Esophagus muscularis mucosa (tissue), 4 donors: ENCODE measurements at places on chromosomes 4 and X.
A peak's percentile ranks its signal among the peaks of the same experiment; 100 is the strongest.

- no peak for DNase-seq
These were observed at the start of gene TLR1 for GRCh38 chr4:38804654-38805295. Gene TLR1 (minus strand): TSS chr4:38804791. CDS start chr4:38798831, 5,960 bp downstream.

GRCh38 chr4:118888666-118889311 is at the start of gene SYNPO2:
Gene SYNPO2 (plus strand): TSS chr4:118888854. CDS start chr4:118889037, 183 bp downstream.
- peak; percentile 96 for DNase-seq

DNA sequence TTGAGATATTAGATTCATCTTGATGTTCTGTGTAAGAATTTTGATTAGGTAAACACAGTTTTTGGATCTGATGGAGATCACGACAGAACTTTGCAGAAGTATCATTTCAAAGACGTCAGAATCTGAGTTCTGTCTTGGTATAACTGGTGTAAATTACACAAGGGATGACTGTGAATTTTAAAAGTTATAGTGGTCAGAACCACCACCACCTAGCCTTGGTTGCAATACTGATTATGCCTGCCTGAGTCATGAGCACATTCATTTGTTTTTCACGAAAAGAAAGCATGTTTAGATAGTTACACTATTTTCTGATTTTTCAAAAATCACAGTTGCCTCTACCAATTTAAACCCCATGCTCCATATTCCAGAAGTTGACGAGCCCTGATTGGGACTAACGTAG is 54.8 kb downstream of the ZFX start:
- no peak for DNase-seq

GRCh38 chrX:11474576-11474975 is 181.4 kb downstream of the AMELX start:
- DNase-seq = no peak

DNA sequence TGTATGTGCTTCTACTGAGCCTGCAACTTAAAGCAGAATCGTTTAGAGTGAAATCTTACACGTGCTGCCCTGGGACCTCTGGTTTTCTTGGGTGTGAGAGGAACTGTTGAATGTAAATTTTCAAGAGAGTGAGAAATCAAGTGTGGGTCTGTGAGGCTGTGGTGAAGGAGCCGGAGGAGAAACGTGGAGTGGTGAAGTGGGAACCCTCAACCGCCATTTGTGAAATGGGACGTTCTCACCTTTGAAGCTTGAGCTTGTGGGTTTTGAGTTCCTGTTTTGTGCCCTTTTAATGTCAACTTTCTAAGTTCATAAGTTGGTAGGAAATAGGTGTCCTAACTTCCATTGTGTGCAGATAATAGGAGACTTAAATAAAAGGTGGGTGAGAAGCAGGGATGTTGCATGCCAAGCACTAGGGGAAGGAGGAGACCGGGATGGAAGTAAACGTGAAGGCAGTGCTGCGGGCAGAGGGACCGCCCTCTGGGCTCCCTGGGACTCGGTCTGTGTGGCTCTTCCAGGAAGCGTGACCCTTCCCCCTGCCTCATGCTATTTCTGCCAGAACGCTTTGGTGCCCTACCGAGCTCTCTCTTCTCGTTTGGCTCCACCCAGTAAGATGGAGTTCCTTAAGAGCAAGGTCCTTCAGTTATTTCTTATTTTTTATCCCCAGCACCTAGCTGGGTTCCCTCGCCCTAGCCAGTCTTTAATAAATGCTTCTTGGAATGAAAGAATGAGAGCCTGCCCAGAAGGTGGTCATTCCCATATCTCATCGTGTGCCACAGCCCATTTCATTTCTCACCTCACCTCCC is 56.0 kb downstream of the TMEM131L start:
- DNase-seq = no peak

GRCh38 chr4:78040431-78040830 is 16.7 kb upstream of the FRAS1 start:
- DNase-seq = no peak

GRCh38 chrX:155747520-155747919 is 133.6 kb upstream of the VAMP7 start:
- no peak for DNase-seq

- DNase-seq = no peak
These were observed 134.0 kb upstream of the SMAD1 start for GRCh38 chr4:145347684-145348083.

GRCh38 chrX:11579636-11580600 is 85.8 kb downstream of the ARHGAP6 start:
- DNase-seq = no peak

DNA sequence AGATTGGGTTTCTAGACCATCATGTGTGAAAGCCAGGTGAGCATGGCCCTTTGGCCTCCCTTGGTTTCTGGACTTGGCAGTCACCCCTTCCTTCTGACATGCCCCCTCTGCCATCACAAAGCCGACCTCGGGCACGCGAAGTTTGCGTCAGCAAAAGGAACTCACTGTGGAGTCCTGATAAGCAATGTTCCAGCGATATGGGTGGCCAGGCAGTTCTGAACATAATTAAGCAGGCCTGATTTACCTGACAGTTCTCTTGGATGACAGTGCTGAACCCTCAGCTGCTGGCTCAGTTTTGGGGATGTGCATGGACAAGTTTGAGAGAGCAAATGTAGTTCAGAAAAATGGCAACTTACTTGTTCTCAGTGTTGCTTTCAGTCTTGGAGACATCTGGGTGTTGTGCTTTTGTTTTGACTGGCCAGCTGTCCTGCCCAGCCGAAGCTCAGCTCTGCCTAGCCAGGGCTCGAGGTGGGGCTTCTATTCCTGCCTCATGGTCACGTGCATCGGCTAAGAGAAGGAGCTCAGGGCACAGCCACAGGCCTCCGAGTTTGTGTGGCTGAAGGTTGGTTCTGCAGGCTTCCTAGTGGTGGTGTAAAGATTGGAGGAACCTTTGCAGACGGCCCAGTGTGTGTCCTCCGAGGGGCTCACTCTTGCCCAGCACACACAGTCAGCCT is 78.3 kb downstream of the CLDN34 start:
- DNase-seq = no peak

- no peak for DNase-seq
These were observed 240.1 kb upstream of the NOCT start for GRCh38 chr4:138775489-138775888.

- DNase-seq = no peak
These were observed 75.1 kb downstream of the CEP44 start for GRCh38 chr4:174358829-174359228.

DNA sequence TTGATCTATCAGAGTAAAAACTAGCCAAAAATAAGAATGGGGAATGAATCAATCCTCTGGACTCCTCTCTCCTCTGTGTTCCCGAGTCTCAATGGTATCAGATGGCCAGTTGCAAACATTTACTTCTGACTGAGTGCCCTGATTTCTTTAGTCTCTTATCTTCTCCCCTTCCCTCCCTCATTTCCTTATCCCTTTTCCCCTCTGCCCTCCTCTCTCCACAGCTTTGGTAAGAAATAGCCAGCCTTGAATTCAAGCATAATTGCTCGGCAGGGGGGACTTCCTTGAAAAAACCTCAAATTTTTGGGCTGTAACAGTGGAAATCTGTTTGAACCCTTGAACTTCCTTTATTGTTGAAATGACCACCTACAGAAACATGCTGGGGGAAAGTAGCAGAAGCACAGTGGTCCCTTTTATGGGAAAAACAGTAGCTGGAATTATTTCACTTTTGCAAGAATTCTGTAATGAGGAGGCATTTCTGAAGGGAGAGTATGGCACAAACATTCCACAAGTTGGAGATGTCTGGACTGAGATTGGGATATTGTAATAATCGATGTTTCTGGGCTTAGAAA is 40.3 kb downstream of the NHS start:
- DNase-seq = no peak

GRCh38 chr4:48340965-48341775 is at the start of gene SLAIN2:
Gene SLAIN2 (plus strand): TSS chr4:48341529. CDS start chr4:48341740, 211 bp downstream.
- peak; percentile 99 for DNase-seq

GRCh38 chrX:74931214-74931613 is 6.0 kb upstream of the NEXMIF start:
- DNase-seq = no peak

GRCh38 chr4:51931461-51931860 is 88.5 kb downstream of the DCUN1D4 start:
- no peak for DNase-seq

DNA sequence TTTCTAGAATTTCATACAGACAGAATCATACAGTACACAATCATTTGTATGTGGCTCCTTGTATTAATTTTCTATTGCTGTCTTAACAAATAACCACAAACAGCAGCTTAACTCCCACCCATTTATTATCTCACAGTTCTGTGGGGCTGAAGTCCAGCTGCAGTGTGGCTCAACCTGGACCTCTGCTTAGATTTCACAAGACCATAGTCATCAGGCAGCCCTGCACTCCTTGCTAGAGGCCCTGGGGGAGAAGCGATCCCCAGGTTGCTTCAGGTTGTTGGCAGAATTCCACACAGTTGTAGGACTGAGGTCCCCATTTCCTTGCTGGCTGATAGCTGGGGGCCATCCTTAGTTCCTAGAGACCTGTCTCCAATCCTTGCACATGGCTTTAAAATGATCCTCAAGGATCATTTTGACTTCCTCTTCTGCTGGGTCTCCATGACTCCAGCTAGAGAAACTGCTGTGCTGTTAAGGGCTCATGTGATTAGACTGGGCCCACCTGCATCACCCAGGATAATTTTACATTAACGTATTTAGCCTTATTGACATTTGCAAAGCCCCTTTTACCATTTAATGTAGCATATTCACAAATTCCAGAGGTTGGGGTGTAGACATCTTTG is 60.9 kb upstream of the SMAD1 start:
- no peak for DNase-seq

DNA sequence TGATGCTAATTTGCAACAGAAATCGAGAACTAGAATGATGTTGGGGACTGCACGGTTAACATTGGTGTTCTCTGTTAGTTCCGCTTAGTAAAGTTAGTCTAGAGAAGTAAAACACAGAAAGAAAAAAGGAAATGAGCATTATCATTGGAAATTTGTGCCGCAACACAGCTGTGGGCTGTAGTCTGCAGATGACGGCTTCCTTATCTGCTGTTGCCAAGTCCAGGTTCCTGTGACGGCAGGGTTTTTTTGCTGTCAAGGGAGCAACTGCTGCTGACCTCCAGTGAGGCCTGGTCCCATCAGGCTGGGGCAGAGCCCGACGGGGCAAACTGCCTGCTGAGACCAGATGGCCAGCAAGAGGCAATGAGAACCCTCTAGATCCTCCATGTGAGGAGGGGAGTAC is 38.9 kb upstream of the PHEX start:
- no peak for DNase-seq

DNA sequence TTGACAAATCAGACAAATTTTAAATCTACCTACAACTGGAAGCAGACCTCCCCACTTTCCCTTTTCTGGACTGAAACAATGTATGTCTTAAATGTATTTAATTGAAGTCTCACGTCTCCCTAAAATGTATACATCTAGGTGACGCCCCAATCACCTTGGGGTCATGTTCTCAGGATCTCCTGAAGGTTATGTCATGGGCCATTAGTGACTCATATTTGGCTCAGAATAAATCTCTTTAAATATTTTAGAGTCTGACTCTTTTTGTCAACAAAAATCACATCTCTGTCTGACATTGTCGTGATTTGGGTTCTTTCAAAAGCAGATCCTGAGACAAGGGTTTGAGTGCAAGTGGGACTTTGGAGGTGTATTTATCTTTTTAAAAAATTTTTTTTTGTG is 26.2 kb upstream of the BOD1L1 start:
- DNase-seq = no peak

- DNase-seq = no peak
These were observed 7.9 kb downstream of the TRIM2 start for GRCh38 chr4:153211986-153212728.

DNA sequence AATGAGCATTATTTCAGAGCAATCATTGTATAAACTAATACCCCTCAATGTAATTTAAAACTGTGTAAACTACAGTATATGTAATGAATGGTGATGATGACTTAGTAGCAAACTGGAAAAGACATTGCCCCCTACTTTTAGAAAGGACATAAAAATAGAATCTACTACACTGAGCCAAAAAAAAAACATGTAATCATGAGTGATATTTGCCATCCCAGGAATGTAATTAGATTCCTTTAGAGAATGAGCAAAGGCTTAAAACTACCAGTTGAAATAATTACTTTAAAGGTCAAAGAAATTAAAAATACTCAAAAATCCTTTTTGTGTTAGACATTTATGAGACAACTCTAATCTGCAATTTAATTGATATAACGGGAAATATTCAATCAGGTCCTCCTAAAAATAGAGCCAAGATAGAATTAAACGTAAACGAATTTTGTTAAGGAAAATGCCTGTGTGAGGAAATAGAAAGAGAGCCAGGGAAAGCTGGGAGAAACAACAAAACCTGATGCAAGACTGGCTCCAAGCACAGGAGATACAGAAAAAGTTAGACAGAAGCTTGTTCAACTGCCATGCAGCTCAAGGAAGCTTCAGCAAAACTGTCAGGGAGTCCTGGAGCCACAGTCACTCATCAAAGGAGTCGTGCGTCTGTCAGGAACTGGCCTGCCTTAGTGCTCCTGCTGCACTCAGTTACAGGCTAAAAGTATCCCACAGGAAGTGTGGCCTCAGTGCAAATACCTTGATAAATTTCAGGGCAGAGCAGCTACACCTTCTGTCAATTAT is 655.7 kb upstream of the INTU start:
- DNase-seq = no peak

DNA sequence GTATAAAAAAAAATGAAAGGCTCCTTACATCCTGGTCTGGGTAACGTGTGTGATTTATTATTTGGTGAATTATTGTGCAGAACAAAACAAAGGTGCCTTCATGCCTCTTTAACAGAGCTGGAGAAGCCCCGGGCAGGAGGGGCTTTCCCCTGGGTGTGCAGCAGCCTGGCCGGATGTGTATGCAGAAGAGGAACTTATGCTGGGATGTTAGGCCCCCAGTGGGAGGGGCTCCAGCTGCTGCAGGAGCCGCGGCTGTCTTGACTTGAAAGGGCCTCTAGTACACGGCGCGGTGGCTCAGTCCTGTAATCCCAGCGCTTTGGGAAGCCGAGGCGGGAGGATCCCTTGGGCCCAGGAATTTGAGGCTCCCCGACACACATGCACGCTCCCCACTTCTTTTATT is 16.0 kb downstream of the CCNQ start:
- DNase-seq = peak; percentile 92

- no peak for DNase-seq
These were observed at the start of gene FAAH2 for GRCh38 chrX:57286507-57287251. Gene FAAH2 (plus strand): TSS chrX:57286706. CDS start chrX:57286826, 120 bp downstream.

DNA sequence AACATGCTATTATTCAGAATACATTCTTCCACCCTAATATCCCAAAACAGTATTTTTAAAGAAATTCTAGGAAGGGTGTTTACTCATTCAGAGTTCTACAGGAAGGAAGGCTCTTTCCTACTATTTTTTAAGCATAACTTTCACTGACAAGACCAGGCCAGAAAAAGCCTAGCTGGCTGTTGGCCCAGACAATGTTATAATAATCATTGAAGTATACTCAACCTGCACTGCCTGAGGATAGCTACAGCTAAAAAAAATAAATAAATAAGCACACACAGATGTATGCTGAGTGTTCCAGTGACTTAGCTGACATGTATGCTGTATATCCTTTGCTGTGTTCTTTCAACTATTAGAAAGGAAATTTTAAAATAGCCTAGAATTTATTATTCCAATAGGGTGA is 145.8 kb upstream of the SPRY1 start:
- no peak for DNase-seq

DNA sequence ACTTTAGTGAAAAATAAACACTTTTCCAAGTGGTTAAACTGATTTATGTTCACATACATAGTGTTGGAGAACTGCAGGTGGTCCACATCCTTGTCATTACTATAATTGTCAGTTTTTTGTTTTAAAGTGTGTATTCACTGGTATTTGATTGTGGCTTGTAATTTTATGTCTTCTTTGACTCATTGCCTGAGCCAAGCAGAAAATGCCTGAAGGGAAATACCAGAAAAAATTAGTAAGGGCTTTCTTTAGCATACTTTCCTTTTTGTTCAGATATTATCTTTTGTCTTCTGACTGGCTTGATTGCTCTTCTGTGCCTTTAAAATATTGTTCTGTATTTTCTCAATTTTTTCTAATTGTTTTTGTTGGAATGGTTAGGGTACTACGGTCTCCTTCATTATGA is 981.3 kb downstream of the C4orf33 start:
- DNase-seq = no peak
